NCI-H1105 (cell line): ENCODE measurements at places on chromosomes 2 and 18.

DNA sequence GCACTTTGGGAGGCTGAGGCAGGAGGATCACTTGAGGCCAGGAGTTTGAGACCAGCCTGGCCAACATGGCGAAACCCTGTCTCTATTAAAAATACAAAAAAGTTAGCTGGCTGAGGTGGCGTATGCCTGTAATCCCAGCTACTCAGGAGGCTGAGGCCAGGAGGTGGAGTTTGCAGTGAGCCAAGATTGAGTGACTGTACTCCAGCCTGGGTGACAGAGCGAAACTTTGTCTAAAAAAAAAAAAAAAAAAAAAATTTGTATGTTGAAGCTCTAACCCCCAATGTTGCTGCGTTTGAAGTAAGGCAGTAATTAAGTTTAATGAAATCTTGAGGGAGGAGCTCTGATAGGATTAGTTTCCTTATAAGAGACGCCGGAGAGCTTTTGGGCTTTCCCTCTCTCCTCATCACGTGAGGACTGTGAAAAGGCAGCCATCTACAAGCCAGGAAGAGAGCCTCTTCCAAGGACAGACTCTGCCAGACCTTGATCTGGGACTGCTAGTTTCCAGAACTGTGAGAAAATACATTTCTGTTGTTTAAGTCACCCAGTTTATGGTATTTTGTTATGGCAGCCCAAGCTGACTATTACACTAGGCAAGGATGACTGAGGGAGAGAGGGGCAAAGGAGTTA is 11.5 kb upstream of the PNPT1 start:
- no peak for DNase-seq

GRCh38 chr18:8322486-8322885 is 286.8 kb upstream of the RAB12 start:
- DNase-seq = no peak

GRCh38 chr2:128371648-128372345 is 53.1 kb upstream of the HS6ST1 start:
- no peak for DNase-seq

GRCh38 chr2:121570667-121571055 is 40.0 kb downstream of the RNU4ATAC start:
- no peak for DNase-seq

DNA sequence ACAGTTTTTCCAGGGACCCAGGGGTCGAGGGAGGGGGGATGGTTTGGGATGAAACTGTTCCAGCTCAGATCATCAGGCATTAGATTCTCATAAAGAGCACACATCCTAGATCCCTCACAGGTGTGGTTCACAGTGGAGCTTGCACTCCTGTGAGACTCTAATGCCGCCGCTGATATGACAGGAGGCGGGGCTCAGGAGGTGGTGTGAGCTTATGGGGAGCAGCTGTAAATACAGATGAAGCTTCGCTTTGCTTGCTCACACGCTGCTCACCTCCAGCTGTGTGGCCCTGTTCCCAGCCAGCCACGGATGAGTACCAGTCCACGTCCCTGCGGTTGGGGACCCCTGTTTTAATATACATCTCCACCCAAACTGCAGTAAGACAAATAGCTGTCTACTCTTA is 204.2 kb downstream of the AGAP1 start:
- DNase-seq = no peak

GRCh38 chr2:210584834-210585233 is 28.4 kb downstream of the CPS1 start:
- no peak for DNase-seq

- no peak for DNase-seq
Measured at GRCh38 chr2:42067521-42067920, 19.7 kb downstream of the PKDCC start.

- DNase-seq = no peak
Measured at GRCh38 chr18:73841661-73842060, 306.0 kb downstream of the FBXO15 start.

GRCh38 chr2:189285962-189286645 is 106.5 kb upstream of the COL5A2 start:
- no peak for DNase-seq

DNA sequence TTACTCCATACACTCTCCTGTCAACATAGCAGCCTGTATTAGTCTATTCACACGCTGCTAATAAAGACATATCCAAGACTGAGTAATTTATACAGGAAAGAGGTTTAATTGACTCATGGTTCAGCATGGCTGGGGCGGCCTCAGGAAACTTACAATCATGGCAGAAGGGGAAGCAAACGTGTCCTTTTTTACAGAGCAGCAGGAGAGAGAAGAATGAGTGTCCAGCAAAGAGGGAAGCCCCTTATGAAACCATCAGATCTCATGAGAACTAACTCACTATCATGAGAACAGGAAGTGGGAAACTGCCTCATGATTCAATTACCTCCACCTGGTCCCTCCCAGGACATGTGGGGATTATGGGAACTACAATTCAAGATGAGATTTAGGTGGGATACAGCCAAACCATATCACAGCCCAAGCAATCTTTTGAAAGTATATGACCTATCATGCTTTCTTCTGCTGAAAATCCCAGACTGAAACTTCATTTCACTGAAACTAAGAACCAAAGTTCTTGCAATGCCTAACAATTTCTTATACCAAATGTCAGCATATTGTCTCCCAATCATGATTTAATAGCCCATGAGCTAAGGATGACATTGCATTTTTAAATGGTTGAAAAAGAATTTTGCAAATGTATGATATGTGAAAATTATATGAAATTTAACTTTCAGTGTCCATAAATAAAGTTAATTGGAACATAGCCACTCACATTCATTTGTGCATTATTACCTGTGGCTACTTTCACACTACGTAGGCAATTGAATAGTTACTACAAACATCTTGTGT is 686.8 kb upstream of the ZEB2 start:
- no peak for DNase-seq

- DNase-seq = no peak
Measured at GRCh38 chr2:3025261-3025660, 352.4 kb downstream of the EIPR1 start.

- no peak for DNase-seq
Measured at GRCh38 chr2:186205254-186205911, 280.7 kb upstream of the ZC3H15 start.

DNA sequence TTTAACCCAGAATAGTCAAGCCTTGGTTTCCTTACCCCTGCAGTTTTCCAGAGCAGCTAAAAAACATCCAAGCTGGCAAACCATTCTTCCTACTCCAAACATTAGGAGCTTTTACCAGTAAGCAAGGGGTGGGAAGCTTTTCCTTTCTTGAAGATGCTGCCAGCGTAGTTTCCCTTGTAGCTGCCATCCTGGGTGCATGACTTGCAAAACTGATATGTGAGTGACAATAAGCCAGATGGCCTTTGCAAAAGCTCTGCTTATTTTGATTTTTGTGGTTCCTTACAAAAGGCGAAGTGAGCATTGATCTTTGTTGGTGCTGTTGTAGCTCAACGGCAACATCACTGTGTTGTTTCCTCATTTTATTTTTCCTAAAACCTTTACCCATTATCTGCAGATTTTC is 138.8 kb downstream of the WDSUB1 start:
- no peak for DNase-seq

GRCh38 chr2:207617011-207617671 is 8.1 kb downstream of the METTL21A start:
- DNase-seq = no peak

- no peak for DNase-seq
Measured at GRCh38 chr2:143146815-143147530, 17.8 kb downstream of the ARHGAP15 start.

DNA sequence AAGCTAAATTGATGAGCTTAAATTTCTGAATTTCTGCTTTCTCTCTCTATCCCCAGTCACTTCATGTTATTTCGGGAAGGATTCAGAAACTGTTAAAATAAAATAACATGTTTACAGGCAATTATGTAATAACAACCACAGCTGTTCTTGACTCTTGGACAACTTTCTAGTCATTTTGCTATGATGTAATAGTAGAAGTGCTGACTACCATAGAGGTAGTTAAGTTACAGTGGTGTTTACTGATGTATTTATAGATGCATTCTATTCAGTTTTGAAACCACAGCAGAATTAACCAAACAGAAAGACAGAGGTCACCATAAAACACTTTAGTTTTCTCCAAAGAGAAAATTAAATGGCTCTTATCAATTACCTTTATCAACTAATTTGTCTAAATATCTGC is 1292.0 kb upstream of the CHAC2 start:
- no peak for DNase-seq

DNA sequence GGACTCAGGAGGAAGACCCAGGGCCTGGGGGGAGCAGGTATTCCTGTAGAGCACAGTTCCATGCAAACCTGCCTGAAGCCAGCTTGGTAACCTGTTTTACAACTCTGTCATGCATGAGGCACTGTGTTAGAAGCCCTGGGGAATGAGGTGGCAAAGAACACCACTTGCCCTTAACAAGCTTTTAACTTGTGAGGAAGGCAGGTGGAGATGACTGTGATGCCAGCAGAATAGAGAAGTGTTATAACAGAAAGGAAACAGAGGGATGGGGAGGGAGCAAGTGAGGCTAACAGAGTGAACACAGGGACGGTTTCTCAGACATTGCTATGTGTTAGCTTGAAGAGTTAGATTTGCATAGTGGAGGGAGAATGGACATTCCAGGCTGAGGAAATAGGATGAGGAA is 11.5 kb upstream of the IL1A start:
- DNase-seq = no peak

DNA sequence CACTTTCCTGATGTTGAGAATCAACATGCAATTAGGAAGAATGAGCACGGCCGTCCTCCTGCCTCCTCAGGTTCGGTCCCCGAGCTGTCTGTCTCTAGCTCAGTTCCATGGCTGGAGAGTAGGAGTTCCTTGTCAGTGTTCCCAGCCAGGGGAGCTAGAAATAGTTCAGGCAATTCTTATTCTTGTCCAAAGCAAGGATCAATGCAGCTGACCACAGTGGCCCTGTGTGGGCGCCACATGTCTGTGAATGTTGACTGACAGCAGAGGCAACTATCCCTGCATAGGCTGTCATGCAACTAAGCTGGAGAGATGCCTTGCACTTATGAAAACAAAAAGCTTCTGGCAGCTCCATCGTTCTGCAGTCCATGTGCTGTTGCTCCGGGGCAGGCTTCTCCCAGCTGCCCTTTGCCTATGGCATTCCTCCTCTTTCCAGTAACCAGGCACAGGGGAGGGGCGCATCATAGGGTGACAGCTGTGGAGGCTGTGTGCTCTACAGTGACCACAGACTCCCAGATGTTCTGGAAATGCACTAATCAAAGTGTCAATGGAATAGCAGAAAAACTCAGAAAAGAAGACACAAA is 58.7 kb downstream of the PDCL3 start:
- DNase-seq = no peak

GRCh38 chr2:26506279-26506678 is 28.4 kb upstream of the OTOF start:
- DNase-seq = no peak

DNA sequence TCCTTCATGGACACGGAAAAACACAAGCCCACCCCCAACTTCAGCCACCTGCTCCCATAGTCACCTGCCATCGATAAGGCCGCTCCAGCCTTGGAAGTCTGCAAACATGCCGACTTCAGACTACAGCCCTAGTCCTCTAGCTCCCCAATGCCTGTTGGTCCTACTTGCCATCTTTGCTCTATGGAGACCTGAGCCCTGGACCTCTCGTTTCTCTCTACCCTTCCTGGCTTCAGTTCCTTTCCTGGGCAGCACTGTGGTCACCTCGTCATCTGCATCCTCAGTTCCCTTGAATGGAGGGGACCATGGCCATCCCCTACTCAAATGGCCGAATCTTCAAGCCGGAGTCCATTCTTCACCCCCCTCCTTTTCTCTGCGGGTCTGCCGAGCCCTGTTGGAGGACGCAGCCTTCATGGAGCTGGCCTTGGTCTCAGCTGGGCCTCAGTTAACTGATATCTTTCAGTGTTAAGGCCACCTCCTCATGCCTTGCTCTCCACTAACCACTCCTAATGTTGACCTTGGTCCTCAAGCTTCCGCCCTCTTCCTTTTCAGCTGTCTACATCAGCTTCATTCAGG is 47.7 kb upstream of the GBX2 start:
- no peak for DNase-seq

DNA sequence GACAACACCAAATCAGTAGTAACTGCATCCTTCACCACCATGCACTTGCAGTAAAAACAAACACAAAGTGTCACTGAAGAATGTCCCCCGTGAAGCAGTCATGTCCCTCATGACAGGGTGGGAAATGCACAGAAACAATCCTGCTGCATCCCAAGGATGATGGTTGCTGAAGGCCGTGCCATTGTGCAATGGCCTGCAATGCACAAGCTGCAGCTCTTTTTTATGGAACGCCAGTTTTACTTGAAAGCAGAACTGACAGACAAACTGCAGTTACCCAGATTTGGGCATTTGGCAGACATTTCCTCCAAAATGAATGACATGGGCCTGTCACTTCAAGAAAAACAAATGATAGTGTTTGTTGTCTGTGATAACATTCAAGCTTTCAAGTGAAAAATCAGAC is 2.4 kb upstream of the CHST10 start:
- no peak for DNase-seq

DNA sequence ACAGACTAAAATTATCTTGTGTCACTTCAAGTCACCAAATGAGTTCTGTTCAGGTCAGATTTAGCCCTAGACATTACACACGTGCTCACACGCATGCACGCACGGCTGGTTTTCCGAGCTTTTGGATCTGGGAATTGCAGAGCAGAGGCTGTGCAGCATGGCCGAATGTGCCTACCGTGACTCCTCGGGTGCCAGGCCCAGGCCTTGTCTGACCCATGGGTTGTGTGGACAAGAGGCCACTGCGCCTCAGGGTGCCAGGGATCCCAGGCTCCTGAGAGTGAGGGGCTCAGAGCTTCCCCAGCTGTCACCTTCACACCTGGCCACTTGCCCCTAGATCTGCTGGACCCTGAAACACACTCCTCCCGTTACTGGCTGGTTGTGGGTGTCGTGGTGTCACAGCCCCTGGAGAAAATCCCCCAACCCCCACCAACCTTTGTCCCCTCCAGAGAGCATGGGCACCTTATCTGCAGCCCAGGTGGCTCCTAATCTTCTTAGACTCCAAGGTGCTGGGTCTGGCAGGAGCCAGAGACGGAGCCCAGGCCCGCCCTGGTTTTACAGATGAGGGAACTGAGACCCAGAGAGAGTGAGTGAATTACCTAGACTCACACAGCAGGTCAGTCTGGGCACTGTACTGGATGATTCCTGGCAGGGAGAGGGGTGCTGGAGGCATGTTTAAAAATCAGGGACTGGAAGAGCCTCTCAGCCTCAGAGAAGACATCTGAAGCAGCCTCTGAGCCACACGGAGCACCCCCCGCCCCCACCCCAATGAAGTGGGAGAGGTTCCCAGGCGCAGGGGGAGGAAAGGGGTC is 56.8 kb downstream of the ATOH8 start:
- no peak for DNase-seq

GRCh38 chr2:113834051-113834730 is 55.7 kb upstream of the ACTR3 start:
- no peak for DNase-seq

GRCh38 chr2:6071519-6071918 is 379.3 kb downstream of the SOX11 start:
- no peak for DNase-seq

- DNase-seq = no peak
Measured at GRCh38 chr2:232890896-232891601, 21.0 kb downstream of the SNORC start.

GRCh38 chr2:179884193-179884592 is 22.8 kb upstream of the ZNF385B start:
- no peak for DNase-seq
